Activated T-cell treated with anti-CD3 and anti-CD28 coated beads for 1 hour (primary cell): ENCODE measurements at places on chromosomes 12 and 14.

DNA sequence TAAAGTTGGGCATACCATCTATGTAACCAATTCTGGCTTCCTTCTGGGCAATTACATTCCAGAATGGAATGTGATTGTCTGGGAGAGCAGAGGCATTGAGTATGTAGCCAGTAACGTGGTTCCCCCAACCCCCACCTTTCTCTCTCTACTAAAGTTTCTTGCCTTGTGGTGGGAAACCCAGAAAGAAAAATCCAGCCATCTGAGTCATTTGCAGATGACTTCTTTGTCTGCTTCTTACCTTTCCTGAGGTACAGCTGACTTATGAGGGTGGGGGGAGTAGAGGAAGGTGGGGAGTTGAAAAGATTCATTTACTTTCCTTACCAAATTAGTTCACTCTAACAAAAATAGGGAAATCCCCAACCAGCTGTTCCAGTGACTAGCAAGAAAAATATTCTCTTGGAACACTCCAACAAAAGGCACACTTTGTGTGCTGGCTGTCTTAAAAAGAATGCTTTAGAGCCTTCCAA, 112.1 kb upstream of the FRMD6 start:
- DNase-seq, result no peak

- DNase-seq, result no peak
These were observed 11.7 kb upstream of the RNASE10 start for GRCh38 chr14:20493634-20494033.

DNA sequence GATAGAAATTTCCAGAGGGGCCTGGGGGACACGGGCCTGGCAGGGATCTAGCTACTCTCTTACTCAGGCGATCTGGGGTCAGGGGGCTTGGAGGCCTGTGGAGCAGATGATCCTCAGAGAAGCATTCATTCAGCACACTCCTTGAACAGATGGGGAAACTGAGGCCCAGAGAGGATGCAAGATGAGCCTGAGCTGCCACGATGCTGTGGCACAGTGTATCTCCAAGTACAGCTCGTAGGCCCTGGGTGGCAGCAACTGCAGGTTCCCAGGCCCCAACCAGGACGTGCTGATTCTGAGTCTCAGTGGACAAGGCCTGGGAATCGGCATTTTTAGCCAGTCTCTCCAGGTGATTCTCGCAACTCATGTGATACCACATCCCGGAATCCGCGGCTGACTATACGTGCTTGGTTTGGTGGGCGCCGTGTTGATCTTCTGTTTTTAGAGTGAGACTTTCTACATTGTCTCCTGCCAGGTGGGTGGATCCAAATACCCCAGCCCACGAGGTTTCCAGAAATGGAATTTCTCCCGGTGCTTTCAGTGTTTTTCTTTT, 22.5 kb downstream of the ADGRD1 start:
- no peak for DNase-seq

- no peak for DNase-seq
These were observed 8.0 kb downstream of the ASPG start for GRCh38 chr14:104093366-104094055.

DNA sequence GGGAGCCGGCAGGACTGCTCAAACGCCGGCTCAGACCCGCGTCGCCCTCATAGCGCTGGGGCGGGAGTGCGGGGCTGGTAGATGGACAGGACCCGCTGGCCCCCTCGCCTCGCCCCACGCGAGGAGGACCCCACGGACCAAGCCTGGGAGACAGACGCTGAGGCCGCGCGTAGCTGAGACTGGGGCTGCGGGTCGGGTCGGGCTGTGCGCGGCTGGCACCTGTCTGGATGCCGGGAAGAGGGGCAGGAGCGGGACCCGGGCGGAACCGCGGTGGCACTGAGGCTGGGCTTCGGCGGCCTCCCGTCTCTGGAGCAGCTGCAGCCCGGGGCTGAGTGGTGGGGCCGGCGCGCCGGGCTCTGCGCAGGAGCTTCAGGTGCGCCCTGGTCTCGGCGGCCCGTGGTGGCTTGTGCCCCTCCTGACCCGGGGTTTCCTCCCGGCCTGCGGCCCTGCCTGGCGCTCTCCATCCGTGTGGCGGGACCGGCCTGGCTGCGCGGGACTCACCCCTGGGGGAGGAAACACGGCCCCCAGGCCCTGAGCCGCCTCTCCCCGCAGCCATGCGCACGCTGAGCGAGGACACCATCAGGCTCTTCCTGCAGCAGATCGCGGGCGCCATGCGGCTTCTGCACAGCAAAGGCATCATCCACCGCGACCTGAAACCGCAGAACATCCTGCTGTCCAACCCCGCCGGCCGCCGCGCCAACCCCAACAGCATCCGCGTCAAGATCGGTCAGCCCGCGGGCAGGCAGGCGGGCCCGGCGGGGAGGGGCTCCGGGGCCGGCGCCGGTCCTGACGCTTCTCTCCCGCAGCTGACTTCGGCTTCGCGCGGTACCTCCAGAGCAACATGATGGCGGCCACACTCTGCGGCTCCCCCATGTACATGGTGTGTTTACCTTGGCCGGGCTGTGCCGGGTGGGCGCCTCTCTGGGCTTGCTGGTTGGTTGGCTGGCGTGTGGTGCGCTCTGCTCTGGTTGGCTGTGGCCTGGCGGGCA, 14.0 kb downstream of the ULK1 start:
- no peak for DNase-seq

- no peak for DNase-seq
These were observed 43.1 kb downstream of the GALNT16 start for GRCh38 chr14:69303086-69303485.

GRCh38 chr12:25416516-25416915, 136.6 kb downstream of the LMNTD1 start:
- DNase-seq, result no peak

GRCh38 chr12:115109863-115110262, 425.9 kb upstream of the TBX3 start:
- no peak for DNase-seq

DNA sequence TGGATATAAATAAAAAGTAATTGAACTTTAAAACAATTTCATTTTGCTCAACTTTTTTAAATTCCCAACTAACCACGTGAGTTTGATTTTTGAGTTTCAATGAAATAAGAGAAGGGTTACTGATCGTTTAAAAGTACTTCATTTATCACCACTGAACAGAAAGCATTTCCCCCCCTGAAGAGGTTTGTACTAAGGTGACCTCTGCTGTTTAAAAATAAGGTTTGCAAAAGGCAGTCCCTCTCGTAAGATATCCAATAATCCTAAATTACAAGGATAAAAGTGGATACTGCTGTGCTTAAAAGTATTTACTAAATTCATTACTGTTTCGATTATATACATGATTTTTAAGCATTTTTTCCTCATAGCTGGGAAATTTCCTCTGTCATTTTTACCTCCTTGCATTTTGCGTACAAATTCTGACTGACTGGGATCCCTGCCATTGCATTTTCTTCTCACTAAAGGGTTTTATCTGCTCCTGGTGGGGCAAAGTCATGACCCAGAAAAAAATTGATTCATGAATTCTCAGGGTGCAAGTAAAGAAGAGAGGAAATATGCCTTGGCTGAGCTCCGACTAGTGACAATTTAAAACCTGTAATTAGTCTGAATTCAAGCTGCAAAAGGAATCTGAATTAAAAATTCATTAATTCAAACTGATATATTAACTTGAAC, 463.8 kb downstream of the PRKD1 start:
- no peak for DNase-seq

- no peak for DNase-seq
These were observed 3.2 kb downstream of the PLD4 start for GRCh38 chr14:104927901-104928300.

DNA sequence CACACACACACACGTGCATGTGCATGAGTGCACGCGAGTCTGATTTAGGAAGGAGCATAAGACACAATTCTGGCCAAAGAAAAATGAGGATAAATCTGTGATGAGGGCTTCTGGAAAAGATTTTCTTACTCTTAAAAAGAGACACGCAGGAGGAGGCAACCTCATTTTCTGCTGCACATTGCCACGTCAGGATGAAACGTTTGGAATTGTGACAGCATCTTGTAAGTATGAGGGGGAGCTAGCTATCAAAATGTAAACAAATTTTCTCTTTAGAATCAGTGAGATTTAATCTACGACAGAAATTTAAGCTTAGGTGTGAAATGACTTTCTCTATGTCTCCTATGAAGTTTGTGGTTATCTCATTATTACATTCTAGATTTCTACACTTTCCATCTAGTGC, 31.1 kb upstream of the NUBPL start:
- DNase-seq, result no peak

GRCh38 chr12:19896041-19896440, 456.7 kb downstream of the AEBP2 start:
- no peak for DNase-seq

DNA sequence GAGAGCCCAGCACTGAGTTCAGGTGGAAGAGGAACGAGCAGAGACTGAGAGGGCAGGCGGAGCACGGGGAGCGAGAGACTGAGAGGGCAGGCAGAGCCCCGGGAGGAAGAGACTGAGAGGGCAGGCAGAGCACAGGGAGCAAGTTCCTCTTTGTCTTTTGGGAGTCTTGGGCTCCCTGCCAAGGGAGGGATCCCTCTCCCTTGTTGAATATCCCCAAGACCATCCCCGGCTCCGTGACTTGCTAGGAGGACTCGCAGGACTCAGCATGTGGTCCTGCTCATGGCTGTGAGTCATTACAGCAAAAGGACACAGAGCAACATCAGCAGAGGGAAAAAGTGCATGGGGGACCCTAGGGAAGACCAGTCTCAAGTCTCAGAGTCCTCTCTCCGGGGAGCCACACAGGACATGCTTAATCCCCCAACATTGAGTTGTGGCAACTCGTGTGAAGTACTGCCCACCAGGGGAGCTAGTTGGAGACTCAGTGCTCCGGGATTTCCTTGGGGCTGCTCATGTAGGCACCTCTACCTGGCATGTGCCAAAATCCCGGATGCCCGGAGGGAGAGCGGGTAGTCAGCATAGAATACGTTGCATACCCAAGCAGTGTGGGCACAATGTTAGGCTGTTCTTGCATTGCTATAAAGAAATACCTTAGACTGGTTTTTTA, 81.0 kb downstream of the CCDC92 start:
- DNase-seq, result no peak

- DNase-seq, result no peak
These were observed 9.5 kb downstream of the CINP start for GRCh38 chr14:102353126-102353619.

DNA sequence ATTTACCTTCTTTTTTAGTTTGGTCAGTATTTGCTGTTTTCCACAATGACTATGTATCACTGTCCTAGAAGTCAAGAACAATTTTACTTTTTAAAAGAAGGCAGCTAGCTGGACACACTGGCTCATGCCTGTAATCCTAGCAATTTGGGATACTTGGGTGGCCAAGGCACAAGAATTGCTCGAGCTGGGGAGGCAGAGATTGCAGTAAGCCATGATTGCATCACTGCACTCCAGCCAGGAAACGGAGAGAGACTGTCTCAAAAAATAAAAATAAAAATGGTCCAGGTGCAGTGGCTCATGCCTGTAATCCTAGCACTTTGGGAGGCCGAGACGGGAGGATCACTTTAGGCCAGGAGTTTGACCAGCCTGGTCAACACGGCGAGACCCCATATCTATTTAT, 28.3 kb downstream of the MDM1 start:
- DNase-seq, result no peak

- no peak for DNase-seq
These were observed 12.3 kb downstream of the NINJ2 start for GRCh38 chr12:650983-651382.

DNA sequence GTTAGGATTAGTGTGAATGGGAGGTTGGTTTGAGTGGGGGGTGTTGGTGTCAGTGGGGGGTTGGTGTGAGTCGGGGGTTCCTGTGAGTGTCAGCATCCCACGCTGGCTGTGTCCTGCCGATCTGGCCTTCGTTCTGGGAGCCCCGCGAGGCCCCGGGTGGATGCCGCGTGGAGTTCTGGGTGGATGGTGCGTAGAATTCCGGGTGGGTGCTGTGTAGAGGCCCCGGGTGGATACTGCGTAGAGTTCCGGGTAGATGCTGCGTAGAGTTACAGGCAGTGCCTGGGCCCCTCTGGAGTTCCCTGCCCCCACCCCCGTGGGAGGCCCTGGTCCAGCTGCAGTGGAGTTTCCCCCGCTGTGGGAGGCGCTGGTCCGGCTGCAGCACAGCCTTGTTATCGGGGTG, 8.7 kb downstream of the NOC4L start:
- no peak for DNase-seq

DNA sequence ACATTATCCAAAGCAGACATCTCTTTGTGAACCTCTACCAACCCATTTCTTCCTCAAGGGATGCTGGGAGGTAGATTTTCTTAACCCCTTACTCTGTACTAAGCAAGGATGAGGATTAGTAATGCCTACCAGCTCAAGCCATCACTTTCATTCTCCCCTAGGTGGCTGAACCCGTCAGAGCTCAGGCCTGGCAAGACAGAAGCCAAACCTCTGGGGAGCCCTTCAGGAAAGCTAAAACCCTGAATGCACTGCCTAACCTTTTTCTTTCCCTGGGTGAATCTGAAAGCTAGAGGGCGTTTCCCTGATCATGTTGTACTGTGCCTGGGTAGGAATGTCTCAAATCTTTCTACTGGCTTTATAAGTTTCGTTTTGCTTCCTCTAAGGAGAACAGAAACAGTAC, 617.3 kb downstream of the RPL10L start:
- DNase-seq, result no peak

DNA sequence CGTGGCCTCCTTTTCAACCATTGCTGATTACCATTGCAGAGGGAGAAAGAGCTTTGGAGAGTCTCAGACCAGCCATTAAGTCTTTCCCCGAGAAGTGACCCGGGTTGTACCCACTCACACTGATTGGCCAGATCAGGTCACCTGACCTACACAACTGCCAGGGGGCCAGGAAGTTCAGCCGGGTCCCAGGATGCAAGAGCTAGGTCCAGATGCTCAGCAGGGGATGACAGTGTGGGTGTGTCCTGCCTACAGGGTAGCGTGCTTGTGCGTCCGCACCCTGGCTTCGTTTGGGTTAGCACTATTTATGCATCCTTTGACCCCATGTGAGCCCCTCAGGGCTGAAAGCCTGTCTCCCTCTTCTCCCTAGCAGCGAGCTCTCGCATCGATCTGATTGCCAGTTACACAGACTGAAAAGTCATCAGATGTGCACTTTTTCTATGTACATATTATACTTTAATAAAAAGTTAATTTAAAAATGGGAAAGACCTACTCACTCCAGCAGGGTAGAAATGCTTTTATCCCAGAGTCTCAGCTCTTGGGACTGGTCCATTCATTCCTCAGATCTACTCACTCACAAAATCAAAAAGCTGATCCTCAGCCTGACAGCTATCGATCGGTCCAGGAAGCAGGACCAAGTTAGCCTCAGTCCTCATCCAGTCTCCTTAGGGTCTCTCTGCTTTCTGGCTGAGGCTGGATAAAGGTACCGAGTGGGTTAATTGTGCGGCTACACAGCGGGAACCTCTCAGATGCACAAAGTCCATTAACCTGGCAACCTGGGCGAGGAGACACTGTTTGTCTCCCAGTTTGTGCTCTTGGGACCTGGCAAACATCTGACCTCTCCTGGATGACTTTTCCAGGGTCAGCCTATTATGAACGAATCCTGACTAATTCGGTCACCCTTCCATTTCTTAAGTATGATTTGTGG, 68.0 kb downstream of the SERPINA3 start:
- no peak for DNase-seq

- peak; percentile 2 for DNase-seq
These were observed 89.5 kb upstream of the BCL2L14 start for GRCh38 chr12:11981121-11981733.

- no peak for DNase-seq
These were observed 65.4 kb downstream of the C14orf132 start for GRCh38 chr14:96104469-96105057.
